ENCODE measurements at places on chromosomes 11 and 22. TPM values are rescaled to one million over a fixed set of nuclear protein-coding genes. Genes with fewer than 3 reads are reported as not detected.

GRCh38 chr11:36056160-36056751 lies 112.4 kb downstream of the LDLRAD3 start:
- DNase-seq, result no peak

Gene RIC3
- total RNA-seq, result 3.3 TPM

Gene PKDREJ
- not detected for total RNA-seq

DNA sequence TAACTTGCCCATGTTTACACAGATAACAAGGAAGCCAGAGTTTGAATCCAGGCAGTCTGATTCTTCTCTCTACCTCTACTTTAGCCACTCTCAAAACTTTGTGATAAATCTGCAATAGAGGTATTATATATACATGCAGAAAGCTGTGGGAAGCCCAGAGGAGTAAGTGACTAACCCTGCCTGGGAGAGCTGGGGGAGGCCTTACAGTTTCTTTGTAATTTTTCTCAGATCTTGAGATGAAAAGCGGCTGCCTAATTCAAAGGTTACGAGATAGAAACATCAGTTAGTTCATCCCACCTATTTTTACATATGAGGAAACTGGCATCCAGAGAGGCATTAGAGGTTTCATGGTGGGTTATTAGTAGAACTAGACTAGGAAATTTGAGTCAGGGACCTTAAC lies 4.9 kb downstream of the STIM1 start:
- no peak for DNase-seq
